ENCODE measurements at places on chromosomes 4 and X. TPM values are rescaled to one million over a fixed set of nuclear protein-coding genes. Genes with fewer than 3 reads are reported as not detected.

GRCh38 chr4:6410068-6410467, 62.3 kb downstream of the PPP2R2C start:
- no peak for DNase-seq

GRCh38 chr4:156347412-156348075, 393.9 kb upstream of the CTSO start:
- DNase-seq: no peak

DNA sequence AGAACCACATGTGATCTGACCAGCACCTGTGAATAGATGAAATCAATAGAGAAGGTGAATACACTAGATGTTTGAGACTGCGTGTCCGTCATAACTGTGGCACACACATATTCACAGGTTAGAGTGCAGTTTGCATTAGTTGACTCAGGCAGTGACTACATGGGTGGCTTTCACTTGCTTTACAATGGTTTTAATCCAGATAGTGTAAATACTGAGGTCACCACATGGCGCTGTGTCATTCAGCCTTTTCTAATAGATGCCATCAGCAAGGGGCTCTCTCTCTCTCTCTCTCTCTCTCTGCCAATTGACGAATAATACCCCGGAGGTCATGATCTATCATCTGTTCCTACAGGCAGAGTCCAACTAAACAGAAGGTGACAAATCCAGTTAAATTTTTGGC, 30.7 kb upstream of the FGF13 start:
- no peak for DNase-seq

- DNase-seq: no peak
Measured at GRCh38 chr4:161650812-161651211, 513.0 kb downstream of the FSTL5 start.

- DNase-seq: no peak
Measured at GRCh38 chr4:64784125-64784524, 374.9 kb upstream of the TECRL start.

GRCh38 chr4:42490015-42490414, 92.7 kb downstream of the SHISA3 start:
- DNase-seq: no peak

GRCh38 chr4:146105464-146105863, 70.1 kb upstream of the LSM6 start:
- no peak for DNase-seq

DNA sequence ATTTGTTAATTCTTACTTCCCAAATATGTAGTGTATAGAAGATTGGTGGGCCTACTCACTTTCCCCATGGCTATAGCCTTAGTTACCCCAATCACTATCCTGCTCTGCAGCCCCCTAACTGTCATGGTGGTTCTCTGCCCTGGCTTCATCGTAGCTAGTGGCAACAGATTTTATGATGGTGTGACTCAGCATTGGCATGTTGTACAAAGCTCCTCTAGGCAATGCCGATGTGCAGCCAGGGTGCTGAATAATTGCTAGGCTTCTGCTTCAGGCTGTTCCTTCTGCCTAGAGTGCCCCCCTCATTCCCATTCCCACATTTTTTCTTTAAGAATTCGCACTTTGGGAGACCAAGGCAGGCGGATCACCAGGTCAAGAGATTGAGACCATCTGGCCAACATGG, 35.2 kb downstream of the AFF2 start:
- no peak for DNase-seq

GRCh38 chr4:40182001-40182400, 14.8 kb upstream of the RHOH start:
- DNase-seq: no peak

The PSAPL1 gene
- total RNA-seq: not detected

The SLC26A1 gene
- 0.15 TPM for total RNA-seq

The GAGE13 gene
- total RNA-seq: not detected

Data from thyroid gland (tissue), 4 donors.